H9 (cell line): ENCODE measurements at places on chromosomes 6 and 20. TPM values are rescaled to one million over a fixed set of nuclear protein-coding genes. Genes with fewer than 3 reads are reported as not detected.
A peak's percentile ranks its signal among the peaks of the same experiment; 100 is the strongest.

DNA sequence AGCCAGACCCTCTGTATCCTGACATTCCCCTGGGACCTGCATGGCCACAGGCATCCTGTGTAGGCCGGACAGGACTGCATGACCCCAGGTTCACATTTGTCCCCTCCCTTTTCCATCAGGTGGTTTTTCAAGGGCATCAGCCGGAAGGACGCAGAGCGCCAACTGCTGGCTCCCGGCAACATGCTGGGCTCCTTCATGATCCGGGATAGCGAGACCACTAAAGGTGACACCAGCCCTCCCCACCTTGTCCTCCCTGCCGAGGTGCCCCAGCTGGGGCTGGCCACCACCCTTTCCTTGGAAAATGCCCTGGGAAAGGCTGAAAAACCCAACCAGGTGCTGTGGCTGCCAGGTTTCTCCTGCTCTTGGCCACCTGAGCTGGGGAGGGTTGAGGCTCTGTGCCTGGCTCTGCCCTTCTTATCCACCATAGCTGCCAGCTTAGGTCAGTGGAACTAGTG lies 27.6 kb downstream of the HCK start:
- DNase-seq: peak; percentile 56

- no peak for DNase-seq
Observed at GRCh38 chr6:412146-412886, 20.8 kb downstream of the IRF4 start.

GRCh38 chr20:62425281-62426058 lies 1.9 kb downstream of the RBBP8NL start:
- DNase-seq: no peak

DNA sequence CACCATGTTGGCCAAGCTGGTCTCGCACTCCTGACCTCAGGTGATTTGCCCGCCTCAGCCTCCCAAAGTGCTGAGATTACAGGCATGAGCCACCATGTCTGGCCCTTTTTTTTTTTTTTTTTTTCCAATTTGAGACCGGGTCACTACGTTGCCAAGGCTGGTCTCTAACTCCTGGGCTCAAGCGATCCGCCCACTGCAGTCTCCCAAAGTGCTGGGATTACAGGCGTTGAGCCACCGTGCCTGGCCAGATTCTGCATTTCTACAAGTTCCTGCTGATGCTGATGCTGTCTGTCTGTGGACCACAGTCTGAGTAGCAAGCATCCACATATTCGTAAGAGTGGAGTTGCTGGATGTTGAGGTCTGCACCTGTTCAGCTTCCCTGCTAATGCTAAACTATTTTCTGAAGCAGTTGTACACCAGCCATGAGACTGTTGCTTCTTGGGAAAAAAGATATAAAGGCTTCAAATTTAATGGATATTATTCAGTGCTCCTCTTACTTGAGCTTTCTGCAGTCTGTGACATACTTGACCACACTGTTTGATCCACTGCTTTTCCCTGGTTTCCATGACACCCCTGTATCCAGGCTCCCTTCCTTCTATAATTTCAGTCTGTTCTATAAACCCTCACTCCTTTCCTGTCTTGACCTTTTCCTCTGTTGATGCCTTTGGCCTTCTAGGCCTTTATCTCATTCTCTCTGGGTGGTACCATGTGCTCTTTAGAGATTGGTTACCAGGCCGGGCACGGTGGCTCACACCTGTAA lies 10.1 kb upstream of the ZBTB12 start:
- no peak for DNase-seq

GRCh38 chr6:157996918-157997702 lies 15.4 kb downstream of the SYNJ2 start:
- DNase-seq: no peak

GRCh38 chr6:19833947-19834346 lies 3.2 kb upstream of the ID4 start:
- no peak for DNase-seq

- no peak for DNase-seq
Observed at GRCh38 chr6:104858642-104859041, 1.1 kb downstream of the HACE1 start.

DNA sequence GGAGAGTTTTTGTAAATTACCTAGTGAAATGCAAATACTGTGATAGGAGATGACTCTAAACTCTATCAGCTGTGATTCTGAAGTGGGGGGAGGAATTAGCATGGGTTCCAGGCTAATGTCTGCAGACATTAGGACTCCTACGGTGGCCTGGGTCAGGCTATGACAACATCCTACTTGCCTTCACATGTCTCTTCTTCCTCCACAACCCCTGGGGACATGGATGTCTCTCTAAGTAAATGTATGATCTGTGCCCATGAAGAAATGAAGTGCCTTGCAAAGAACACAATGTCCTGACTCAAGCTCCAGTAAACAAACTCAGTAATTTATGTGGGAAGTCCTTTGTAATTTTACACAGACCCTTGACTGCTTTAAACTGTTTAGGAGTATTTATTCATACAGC lies 165.8 kb upstream of the EEF1E1 start:
- DNase-seq: no peak

DNA sequence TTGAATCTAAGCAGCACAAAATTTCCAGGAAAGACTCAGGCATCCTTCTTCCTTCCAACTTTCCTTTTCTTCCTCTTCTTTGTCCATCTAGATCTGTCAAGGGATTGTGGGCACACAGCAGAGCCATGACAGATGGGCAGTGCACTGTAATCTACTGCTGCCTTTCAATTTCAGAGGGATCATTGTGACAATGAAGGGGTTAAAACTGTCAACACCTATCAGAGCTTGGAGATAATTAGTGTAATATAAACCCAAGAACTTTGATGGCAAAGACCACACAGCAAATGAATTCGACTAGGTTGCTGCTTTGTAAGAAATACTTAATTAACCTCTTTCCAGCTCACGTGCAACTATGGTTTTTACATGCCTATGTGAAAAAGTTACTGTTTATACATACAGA lies 55.0 kb downstream of the SAMD5 start:
- no peak for DNase-seq

DNA sequence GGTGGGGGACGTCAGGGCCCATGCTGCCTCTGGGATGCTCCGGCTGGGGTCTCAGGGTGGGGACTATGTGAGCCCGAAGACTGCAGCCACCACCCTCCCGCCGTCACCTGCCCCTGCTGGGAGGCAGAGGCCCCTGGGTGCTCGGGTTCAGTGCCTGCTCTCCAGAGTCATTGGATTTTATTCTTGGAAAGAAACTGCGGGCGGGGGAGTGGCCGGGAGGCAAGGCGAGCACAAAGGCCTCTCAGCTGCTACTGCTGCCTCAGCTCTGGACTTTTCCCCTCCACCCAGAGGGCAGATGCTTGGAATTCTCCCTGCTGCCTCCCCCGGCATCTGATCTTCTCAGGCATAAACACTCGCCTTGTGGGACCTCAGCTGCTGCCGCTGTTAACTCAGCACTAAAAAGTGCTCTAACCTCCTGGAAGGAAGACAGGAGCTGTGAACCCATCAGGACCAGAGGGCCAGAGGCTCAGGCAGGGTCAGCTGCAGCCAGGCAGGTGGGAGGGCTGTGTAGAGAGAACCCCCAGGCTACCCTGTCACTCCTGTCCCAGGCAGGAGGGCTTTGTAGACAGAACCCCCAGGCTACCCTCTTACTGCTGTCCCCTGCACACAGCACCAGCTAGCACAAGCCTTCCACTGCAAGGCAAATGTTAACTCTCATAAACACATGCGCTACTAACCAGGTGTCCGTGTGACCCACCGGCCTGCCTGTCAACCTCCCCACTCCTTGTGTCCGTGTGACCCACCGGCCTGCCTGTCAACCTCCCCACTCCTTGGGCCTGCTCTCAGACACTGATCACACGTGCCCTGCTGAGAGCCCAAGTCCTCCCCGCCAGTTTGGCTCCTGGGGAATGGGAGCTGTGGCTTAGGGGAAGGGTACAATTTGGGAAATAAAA lies 9.4 kb upstream of the FRMD1 start:
- DNase-seq: peak; percentile 66

DNA sequence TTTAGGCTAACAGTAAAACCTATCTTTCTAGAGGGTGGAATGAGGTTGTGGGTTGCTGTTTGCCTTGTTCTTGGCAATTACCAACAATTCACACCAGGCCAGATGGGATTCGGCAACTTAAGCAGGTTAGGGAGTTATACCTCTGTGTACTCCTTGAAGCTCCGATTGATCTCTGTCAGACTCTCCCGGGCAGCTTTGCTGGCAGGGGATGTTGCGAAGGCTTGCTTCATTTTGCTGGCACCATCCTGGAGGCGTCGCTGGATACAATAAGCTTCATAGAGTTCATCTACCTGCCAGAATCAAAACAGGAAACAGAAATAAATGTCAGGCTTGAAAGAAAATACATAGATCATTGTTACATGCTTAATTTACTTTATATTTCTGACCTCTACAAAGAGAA lies 66.4 kb upstream of the ARMH2 start:
- no peak for DNase-seq

DNA sequence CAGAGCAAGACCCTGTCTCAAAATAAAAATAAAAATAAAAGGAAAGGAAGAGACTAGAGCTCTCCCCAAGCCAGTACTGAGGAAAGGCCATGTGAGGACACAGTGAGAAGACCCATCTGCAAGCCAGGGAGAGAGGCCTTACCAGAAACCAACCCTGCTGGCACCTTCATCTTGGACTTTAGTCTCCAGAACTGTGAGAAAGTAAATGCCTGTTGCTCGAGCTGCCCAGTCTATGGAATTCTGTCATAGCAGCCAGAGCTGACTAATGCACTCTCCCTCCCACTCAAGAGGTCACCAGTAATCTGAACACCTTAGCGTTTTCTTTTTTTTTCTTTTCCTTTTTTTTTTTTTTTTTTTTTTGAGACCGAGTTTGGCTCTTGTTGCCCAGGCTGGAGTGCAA lies 7.3 kb upstream of the PRPH2 start:
- no peak for DNase-seq

DNA sequence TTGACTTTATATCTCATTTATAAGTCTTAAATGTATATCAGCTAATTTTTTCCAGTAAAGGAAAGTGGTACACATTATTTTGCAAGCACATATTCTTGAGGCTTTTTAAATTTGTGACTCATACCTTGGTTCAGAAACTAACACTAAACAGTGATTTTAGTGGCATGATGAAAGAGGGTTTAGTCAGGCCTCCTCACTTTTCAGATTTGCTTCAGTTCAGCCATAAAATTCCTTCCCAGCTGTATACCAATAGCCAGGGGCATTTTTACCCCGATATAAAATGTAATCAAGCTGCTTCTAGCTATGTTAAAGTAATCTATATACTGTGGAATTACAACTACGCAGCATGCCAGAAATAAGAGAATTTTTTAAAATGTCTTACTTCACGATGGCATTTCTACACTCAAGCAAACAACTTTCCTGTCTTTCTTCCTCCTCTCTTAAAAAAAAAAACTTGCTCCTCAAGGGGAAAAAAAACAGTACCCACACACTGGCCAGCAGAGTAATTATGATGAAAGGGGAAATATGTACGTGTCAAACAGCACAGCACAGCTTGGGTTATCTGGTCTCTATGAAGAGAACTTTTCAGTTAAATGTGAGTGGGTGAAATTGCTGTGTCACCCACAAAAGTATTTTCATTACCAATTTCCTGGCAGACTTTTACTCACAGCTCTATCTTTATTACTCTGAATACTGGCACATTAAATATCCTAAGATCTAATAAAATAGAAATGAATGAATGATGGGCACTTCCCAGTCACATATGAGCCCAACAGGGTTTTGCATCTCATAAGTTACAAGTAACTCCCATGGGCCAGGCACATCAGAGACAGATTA lies 244.8 kb upstream of the TENT5A start:
- DNase-seq: no peak

DNA sequence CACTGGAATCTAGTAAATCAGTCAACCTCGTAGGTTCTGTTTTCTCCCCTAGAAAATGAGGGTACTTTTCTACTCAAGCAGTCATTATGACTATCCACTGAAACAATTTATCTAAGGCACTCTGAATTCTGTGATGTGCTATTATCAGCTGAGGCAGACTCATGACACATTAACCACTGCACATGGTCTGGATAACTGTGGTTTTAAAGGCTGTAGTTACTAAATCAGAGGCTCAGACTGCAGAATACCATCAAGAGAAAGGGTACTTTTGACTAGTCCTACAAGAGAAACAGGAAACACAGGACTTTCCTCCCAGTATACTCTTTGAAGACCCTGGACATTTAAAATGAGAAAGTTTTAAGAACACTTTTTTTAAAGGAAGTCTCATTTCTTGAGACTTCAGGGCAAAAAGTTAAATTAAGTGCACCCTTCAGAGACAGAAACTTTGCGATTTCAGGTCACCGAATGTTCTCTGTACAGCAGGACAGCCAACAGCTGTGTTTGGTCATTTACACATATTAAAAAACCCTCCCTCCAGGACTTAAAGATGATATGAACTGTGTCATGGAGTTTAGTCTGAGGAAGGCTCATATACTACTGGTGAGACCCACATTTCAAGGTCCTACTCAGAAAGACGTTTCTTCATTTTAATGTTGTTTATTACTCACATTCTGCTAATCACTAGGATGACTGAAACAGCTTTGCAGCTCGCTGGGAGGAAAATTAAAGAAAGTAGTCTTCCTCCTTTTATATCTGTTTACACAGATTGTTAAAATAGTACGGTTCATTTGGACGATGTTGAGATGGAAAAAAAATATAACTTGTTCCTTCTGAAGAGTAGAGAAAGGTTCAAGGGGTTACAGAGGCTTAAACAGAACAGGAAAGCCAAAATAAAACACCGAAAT lies 19.9 kb downstream of the ATXN1 start:
- DNase-seq: no peak

DNA sequence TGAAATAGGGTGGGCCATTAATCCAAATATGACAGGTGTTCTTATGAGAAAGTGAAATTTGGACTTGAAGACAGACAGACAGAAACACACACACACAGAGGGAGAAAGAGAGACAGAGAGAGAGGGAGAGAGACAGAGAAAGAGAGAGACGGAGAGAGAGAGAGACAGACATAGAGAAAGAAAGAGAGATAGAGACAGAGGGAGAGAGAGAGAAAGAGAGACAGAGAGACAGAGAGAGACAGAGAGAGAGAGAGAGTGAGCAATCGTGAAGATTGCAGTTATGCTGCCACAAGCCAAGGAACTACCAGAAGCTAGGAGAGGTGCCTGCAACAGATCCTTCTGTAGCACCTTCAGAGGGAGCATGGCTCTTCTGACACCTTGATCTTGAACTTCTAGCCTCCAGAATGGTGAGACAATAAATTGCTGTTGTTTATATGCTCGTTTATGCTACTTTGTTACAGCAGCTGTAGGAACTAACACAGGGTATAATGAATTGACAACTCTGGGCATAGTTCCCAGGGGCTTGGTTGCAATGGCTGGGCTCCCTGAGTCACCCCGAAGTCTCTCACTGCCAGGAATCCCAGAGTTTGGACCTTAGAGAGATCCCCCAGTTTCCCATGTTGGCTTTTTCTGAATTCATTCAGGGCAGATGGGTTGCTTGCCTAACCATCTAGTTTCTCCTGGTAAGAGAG lies 44.7 kb upstream of the ECI2 start:
- no peak for DNase-seq

APOBEC2 gene
- not detected in 2 replicates for total RNA-seq

MROH8 gene
- total RNA-seq: 0.79 and 0.90 TPM in 2 replicates

ZNF311 gene
- 0.57 and 0.68 TPM in 2 replicates for total RNA-seq

POM121L2 gene
- total RNA-seq: not detected in 2 replicates

PRPF6 gene
- total RNA-seq: 87.9 and 91.3 TPM in 2 replicates

SLC35B3 gene
- total RNA-seq: 8.0 and 8.4 TPM in 2 replicates

SIGLEC1 gene
- total RNA-seq: not detected in 2 replicates
